ENCODE measurements at places on chromosomes 5 and 9.

GRCh38 chr9:110078604-110079003 is 129.4 kb downstream of the C9orf152 start:
- DNase-seq: no peak

GRCh38 chr9:79619930-79620329 is 48.2 kb downstream of the TLE4 start:
- no peak for DNase-seq

DNA sequence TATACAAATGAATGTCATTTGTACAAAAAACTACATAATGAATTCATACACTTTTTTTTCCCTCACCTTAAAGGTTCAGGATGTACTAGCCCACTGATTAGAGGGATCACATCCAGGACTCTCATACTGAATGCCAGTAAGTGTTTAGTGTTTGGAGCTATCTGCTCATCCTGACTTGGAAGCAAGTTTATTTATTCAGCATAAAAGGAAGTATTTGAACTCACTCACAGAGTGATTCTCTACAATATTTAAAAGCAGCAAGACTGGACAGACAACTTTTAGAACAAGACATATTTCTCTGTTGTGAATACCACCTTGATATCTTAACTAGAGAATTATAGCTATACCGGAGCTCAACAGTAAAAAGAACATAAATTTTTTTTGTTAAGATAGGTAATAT is 14.8 kb upstream of the IQGAP2 start:
- DNase-seq: no peak

DNA sequence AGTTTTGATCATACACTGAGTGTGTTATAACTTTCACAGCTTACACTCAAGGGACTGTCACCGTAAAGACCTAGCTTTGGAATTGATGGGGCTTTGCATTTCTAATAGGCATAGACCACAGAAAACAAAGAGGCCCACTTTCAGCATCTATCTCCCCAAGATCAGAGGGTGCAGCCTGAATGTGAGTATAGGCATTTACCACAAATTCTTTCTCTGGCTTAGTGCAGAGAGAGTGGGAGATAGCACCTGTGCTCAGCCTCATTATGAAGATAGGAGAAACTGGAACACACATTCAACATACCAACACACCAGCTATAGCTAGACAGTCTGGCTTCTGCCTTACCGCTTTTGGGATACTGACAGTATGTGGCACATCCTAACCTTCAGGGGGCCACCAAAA is 783.4 kb upstream of the GRAMD2B start:
- DNase-seq: no peak

All from astrocyte of the spinal cord (primary cell).